Activated CD4-positive, alpha-beta T cell treated with anti-CD3 and anti-CD28 coated beads, Interleukin-2, amount 10 ng/mL, durations not matched to agents 24 days and 14 days (primary cell): ENCODE measurements at places on chromosomes 4 and X. TPM values are rescaled to one million over a fixed set of nuclear protein-coding genes. Genes with fewer than 3 reads are reported as not detected.
A peak's percentile ranks its signal among the peaks of the same experiment; 100 is the strongest.

DNA sequence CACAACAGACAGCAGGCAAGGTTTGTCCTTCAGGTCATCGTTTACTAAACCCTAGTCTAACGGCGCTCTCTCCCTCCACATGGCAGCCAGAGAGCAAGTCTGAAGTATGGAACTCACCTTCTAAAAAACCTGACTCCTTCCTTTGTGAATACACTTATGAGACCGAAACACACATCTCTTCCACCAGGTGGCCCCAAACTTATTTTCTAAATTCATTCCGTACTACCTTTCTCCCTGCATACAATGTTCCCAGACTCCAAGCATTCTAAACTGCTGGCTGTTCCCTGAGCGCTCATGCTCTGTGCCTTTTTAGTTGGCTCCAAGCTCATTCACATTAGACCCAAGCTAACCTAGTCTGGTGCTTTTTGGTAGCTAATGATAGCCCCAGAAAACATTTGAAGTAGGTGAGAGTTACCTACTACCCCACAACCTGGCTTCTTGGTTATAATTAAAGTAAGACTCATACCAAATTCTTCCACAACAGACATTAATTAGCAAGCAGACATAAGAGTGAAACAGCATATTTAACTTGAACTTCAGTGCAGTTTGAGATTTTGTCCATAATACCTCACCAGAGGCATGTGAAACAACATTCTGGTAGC lies 67.6 kb upstream of the DCLK2 start:
- DNase-seq, result peak; percentile 56

Gene GUCY1A1
- not detected in 2 replicates for total RNA-seq

GRCh38 chrX:19824603-19825002 lies 62.8 kb downstream of the SH3KBP1 start:
- DNase-seq, result no peak

Gene MAGED2
- 25.2 and 26.4 TPM in 2 replicates for total RNA-seq

GRCh38 chr4:126993351-126993750 lies 639.4 kb upstream of the INTU start:
- DNase-seq, result no peak

Gene FHDC1
- total RNA-seq, result 0.05 TPM in 2 replicates

DNA sequence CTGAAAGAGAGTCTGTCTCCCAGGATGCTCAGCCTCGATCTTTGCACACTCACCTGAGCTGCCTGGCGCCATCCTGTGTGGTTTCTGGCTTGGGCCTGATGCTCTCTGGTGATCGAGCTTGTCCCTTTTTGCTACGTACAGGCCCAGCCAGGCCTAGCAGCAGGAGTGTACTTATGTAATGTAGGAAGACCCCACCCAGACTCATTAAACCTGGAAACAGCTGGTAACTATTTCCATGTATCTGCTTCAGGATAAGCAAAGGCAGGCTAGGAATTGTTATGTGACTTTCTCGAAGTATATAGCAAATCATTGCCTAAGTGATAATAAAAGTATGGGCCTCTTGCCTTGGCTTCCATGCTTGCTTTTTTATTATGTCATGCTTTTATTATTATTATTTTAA lies 18.6 kb upstream of the ARSJ start:
- no peak for DNase-seq

Gene KLHL2
- total RNA-seq, result 39.5 and 42.7 TPM in 2 replicates

GRCh38 chr4:140426610-140427105 lies 790 bp downstream of the CLGN start:
- no peak for DNase-seq

DNA sequence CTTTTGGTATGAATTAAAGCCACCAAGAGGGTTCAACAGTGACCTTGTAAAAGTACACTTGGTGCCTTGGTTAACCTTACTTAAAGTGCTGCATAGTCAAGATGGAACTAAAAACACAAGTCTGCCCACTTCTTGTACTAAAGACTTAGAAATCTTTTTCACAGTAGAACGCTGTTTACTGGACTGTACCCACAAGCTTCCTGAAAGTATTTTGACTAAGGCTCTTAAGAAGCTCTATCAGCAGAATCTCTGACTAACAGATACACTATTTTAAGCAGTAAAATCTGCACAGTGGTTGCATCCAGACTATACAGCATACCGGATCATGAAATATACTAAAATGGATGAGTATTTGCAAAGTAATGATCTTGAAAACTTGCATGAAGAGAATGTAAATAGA lies 7.2 kb downstream of the RAB28 start:
- DNase-seq, result no peak

DNA sequence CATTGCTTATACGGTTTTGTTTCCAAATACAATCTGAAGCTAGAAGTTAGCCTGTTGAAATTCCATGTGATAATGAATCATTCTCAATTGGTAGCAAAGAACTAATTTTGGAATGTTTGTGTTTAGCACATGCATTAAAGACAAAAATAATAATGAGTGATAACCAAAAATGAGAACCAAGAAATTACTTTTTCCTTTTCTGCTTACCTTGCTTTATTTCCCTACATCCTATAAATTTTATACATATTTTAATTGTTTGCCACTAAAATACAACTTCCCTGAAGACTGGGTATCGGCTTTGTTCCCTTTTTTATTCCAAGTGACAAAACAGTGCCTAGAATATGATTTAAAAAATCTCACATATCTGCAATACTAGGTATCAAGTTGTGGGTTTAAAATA lies 203.8 kb upstream of the TACR3 start:
- DNase-seq, result no peak

- no peak for DNase-seq
Measured at GRCh38 chr4:28241021-28241420, 1380.4 kb downstream of the STIM2 start.

DNA sequence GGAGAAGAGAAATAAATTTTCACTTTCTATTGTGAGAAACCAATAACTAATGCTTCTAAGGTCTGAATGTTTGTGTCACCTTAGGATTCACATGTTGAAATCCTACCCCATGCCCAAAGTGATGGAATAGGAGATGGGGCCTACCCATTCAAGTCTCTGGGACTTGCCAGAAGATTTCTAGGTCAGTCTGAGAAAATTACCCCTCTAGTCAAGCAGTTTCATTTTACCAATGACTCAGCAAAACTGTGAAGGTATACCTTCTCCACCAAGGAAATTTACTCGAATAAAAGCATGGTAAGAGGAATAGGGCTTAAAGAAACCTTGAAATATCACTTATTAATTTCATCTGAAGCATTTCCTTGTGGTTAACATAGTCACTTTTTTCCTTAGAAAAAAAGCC lies 23.5 kb upstream of the PAPSS1 start:
- DNase-seq, result no peak

Gene FAAH2
- 4.0 and 5.0 TPM in 2 replicates for total RNA-seq

DNA sequence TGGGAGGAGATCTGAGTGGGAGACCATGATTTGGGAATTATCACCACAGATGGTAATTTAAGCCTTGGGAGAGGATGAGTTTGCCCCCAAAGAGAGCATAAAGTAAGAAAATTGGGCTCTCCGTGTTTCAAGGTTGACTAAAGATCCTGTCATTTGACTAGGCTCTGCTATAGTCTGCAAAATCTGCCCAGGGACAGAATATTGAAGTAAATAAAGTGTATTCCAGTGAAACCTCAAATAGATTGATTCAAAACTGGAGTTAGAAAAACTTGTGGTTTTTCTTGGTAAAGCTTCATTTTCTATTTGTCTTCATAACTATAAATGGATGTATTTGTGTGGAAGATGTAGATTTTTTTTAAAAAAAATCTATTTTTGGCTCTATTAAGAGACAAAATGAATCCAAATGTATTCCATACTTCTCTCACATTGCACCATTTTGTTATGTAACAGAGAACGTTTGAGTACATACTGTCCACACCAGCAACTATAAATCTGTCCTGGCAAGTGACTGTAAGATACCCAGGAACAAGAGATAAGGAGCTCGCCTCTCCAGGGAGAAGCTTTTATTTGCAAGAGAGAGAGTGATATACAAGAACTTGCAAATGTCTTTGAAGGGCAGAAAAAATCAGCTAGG lies 170.2 kb downstream of the CBR4 start:
- DNase-seq, result no peak

Gene ITM2A
- total RNA-seq, result 102 and 113 TPM in 2 replicates

Gene USP9X
- 49.8 and 50.3 TPM in 2 replicates for total RNA-seq

Gene USP27X
- total RNA-seq, result 1.6 and 2.4 TPM in 2 replicates

GRCh38 chr4:150578745-150579501 lies 3.0 kb upstream of the MAB21L2 start:
- no peak for DNase-seq

Gene ABCB7
- total RNA-seq, result 37.4 and 45.7 TPM in 2 replicates

- DNase-seq, result no peak
Measured at GRCh38 chr4:102388611-102389010, 43.3 kb upstream of the SLC39A8 start.

GRCh38 chr4:3702561-3703221 lies 63.5 kb upstream of the ADRA2C start:
- DNase-seq, result no peak

DNA sequence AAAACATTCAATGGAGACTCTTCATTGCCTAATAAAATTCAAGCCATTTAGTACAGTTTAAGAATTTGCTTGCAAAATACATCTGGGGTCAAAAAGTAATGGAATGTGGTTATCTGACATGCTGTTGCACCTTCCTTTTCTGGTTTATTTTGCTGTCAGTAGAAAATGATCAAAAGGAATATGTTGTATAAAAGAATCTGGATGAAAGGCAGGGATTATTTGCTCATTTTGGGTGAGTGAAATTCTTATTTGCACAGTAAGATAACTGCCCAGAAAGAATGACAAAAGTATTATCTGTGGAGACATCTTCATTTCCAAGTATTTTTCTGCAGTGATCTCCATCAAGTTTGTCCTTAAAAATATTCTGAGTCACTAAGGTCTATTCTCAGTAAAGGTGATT lies 30.4 kb downstream of the BOD1L1 start:
- DNase-seq, result no peak

- DNase-seq, result peak; percentile 65
Measured at GRCh38 chr4:37793562-37793961, 32.9 kb upstream of the PGM2 start.

- DNase-seq, result no peak
Measured at GRCh38 chr4:114458728-114459127, 139.9 kb upstream of the UGT8 start.

DNA sequence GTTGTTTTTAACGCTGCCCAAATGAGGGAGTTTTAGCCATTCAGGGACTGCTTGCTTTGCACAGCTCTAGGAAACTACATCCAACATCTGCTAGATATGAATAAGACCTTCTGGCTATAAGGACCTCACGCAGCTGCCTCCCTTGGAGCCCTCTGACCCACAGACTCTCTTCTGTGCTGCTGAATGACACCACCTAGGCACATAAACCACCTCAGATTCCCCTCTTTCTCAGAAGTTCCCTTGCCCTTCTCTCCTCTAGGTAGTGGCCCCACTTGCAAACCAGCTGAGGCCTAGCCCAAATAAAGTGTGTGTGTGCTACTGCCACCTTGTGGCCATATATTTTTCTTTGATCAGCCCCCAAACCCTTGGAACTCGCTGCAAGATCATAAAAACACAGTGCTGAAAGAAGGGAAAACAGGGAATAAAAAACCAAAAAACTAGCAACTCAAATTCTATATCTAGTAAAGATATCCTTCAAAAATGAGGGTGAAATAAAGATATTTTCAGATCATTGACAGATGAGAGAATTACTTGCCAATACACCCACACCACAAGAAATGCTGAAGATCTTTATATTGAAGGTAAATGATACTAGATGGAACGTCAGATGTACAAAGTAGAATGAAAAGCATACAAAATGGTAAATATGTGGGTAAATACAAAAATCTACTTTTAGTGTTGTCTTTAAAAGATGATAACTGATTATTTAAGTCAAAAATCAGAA lies 265.9 kb downstream of the ADAMTS3 start:
- peak; percentile 79 for DNase-seq

Gene RTL9
- total RNA-seq, result not detected in 2 replicates

DNA sequence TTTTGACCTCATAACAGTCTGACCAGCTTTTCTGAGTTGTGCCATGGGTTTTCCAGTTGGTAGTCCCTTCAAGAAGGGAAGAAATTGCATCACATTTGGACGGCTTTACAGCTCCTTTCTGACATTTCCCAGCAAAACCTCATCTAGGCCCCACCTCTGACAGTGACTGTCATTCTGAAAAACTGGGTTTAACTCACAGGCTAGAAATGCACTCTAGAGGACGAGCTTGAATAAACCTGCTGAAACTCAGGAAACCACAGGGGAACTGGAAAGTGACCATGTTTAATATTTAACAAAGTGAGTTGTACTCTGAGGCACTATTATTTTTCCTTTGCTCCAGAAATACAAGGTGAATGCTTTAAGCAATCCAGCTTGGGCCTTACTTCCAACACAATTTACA lies 434.3 kb upstream of the RASGEF1B start:
- DNase-seq, result peak; percentile 62

DNA sequence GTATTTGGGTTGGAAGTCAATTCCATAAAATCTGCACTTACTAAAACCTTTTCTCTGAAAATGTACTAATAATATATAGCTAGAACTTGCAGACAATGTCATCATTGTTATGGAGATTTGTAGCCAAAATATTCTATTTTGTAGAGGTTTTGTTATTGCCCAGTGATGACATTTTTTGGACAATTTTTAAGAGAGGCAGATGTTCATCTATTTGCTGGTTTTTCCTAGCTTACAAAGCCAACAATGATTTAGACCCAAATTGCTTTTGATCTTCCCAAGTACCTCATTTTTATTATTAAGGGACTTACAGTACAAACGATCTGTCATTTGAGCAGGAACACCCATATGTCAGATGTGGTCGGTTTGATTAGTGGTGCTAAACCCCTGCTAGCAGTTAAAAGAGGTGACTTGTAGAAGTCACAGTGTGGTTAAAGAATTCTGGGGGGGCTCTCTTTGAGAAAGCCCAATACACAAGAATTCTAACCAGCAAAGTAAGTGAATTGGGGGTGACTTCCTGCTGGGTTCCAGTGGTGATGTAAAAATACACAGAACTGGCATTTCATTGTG lies 136.2 kb downstream of the KIT start:
- no peak for DNase-seq
